ENCODE measurements at places on chromosomes 6 and 20. TPM values are rescaled to one million over a fixed set of nuclear protein-coding genes. Genes with fewer than 3 reads are reported as not detected.

Gene C6orf141
- 1.2 TPM for total RNA-seq

Gene GSTA2
- total RNA-seq: not detected

Gene NRN1
- 17.9 TPM for total RNA-seq

Gene SSTR4
- not detected for total RNA-seq

Gene CAGE1
- under 0.01 TPM for total RNA-seq

Gene ZBTB24
- 14.8 TPM for total RNA-seq

Gene NFYA
- 40.4 TPM for total RNA-seq

Gene SAMD5
- total RNA-seq: 17.6 TPM

Gene LST1
- 0.94 TPM for total RNA-seq

Gene TAP1
- total RNA-seq: 7.5 TPM

Gene ROS1
- under 0.01 TPM for total RNA-seq

Gene CNR1
- 327 TPM for total RNA-seq

Gene HAO1
- total RNA-seq: not detected

Gene APMAP
- 60.7 TPM for total RNA-seq

Gene GID8
- 56.9 TPM for total RNA-seq

Gene PSORS1C2
- not detected for total RNA-seq

Gene CRIP3
- 3.9 TPM for total RNA-seq

DNA sequence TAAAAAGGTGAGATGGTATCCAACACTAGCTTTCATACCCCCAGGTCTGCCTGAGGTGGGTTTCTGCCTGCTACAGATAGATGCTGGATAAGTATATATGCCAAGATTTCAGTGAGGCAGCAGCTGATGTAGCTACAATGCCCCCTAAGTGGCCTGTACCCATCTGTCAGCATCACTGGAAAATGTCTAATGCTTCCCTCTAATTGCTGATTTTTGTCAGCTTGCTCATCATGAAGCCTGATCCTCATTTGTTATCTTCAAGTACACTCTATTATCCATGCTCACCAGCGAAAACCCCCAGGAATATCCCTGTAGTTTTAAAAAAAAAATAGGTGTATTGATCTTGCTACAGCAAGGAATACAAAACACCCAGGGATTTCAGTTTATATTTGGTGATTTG is 32.2 kb downstream of the OPRM1 start:
- DNase-seq: no peak

DNA sequence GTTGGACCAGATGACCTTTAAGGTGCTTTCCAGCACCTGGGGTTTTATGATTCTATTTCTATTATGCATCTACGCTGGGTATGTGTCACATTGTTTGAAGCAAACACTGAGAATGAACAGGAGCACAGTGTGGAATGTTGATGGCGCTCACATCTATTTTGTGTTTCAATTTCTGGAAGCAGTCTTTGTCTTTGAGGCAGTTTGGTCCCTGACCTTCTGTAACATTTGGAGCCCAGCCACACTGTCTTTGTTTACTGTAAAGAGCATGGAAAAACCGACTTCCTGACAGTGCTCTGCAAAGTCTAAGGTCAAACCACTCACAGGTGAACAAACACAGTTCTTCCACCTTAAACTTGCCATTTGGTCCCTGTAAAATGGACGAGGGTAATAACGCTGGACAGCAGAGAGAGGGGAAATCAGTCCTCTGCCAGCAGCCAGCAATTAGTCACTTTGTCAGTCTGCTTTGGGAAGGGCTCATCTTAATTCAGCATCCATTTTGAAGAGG is 155.5 kb downstream of the PRL start:
- no peak for DNase-seq

GRCh38 chr6:13742961-13743735 is 31.5 kb upstream of the RANBP9 start:
- DNase-seq: no peak

DNA sequence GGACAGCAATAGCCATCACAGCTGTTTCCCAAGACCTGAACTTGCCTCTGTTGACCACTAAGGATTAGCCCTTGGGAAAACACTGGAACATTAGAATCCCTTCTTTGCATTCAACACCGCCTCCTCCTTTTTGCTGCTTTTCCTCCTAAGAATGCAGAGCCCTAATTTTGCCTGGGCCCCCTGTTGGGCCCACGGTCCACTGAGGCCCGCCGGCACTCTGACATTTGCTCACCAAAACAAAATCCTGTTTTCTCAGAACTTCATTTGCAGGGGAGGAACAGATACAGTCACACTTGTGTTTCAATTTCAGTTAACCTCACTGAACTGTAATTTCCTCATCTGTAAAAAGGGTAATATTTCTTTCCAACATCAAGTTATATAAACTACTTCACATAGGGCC is 116.0 kb upstream of the JARID2 start:
- no peak for DNase-seq

DNA sequence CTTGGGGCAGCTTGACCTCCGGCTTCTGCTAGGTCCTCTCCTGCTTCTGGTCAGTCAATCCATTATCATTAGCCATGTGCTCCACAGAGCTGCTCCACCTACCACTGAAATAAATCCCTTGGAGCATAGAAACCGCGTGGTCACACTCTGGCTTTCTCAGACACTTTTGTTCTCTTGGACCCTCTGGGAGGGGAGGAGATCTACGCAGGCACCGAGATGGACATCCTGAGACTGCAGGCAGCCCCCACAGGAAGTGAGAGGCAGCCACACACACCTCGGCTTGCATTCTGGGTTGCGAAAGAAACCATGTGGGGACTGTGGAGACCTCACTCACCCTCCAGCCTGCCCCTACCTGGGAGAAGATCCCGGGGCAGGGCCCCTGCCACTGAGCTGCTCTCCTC is 79.5 kb downstream of the FYN start:
- DNase-seq: no peak

DNA sequence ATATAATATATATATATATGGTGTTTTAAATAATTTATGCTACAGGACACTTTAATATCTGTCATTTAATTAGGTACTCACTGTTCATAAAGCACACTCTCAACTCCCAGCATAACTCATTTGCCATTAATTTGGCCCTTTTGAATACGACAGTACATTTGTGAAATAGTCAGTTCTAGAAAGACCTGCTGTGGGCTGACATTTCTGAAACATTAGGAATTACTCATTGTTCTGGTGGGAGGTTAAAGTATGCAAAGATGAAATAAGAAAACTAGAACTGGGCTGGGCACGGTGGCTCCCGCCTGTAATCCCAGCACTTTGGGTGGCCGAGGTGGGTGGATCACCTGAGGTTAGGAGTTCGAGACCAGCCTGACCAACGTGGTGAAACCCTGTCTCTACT is 497.5 kb downstream of the UTRN start:
- no peak for DNase-seq

- DNase-seq: no peak
These were observed 117.0 kb downstream of the MYLK4 start for GRCh38 chr6:2633736-2634135.

GRCh38 chr20:59411170-59411569 is 110.8 kb downstream of the EDN3 start:
- DNase-seq: no peak

DNA sequence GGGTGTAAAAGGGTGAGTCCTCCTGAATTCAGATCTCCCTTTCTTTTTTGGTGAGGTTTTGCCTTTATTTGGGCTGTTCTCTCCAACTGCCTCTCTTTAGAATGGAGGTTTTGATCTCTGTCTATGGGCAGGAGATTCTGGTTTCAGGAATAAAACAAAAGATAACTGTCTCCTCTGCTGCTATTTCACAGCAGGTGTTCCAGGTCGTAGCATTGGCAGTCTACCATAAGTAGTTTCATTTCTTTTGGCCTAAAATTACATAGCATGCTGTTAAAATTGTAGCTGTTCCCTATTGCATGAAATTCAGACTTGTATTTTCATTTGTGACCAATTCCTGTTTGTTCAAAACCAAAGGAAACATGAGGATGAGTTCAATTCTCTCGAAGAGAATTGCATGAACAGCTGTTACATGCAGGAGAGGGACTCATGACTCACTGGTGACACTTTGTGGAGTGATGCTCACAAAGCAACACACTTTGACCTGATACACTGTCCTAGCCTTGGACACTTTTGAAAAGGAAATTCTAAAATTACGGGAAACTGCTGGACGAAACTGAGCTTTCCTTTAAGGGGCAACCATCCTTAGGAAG is 76.8 kb upstream of the SIRPG start:
- DNase-seq: peak; percentile 2

DNA sequence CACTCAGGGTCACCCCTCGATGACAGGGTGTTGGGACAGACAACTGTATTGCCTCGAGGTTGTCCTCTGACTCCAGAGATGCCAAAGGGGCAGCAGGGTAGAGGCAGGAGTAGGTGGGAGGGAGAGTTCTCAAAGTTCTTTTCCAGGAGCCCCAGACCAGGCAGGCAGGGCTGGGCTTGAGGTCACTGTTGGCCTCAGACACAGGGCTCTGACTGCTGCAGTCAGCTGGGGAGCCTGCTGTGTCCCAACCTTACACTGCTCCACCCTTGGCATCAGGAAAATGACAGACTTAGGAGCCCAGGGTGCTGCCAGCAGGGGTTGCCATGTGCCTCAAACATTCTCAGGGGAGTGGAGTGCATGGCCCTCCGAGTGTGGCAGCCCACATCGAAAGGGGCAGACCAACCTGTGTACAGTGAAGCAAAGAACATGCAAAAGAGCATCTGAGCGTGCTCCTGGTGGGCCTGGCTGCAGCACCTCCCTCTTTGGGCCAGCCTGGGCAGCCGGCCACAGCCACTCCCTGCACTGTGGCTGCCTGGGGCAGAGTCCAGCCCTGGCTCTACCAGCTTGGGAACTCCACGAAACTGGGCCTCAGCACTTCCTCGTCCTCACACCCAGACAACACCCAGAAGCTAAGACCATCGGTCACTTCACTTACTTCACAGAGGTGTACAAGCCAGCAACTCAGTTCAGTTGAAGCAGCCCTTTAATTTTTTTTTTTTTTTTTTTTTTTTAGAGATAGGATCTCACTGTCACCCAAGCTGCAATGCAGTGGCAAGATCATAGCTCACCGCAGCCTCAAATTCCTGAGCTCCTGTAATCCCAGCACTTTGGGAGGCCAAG is 24.0 kb downstream of the C6orf132 start:
- no peak for DNase-seq

- DNase-seq: no peak
These were observed 142.0 kb downstream of the RNASET2 start for GRCh38 chr6:166814390-166814789.

DNA sequence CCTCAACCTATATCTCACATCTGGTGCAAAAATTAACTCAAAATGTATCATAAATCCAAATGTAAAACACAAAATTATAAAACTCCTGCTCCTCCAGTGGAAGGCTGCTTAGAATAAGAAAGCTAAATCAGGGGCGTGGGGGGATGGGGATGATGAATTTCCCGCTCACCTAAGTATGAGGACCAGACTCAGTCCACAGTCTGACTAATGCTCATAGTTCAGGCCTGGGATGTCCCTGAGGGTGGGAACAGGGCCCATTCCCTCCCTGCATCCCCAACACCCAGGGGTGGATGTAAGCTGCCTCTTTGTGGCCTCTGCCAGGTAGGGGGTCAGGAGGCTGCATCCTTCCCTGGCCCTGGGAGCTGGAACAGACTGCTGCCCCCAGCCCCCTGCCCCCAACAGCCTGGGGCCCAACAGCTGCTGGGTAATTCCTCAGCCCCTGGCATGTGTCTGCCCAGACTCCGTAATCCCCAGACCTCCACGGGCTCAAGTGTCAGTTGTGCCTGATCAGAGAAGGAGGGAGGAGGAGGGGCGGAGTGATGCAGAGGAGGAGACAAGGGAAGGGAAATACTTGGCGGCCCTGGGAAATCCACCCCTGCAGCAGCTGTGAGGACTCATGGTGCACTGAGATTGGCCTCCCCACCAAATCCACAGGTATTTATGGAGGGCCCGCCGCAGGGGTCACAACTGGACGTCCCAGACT is 224.5 kb downstream of the PREX1 start:
- DNase-seq: no peak

- no peak for DNase-seq
These were observed 78.9 kb downstream of the TOX2 start for GRCh38 chr20:43993560-43993959.

GRCh38 chr20:50278684-50279531 is 88.3 kb downstream of the CEBPB start:
- DNase-seq: no peak

- no peak for DNase-seq
These were observed 251.6 kb upstream of the ARID1B start for GRCh38 chr6:156525541-156525940.

- DNase-seq: no peak
These were observed 31.1 kb upstream of the CCR6 start for GRCh38 chr6:167091805-167092107.

- no peak for DNase-seq
These were observed 153.2 kb upstream of the TAB2 start for GRCh38 chr6:149164199-149164750.

DNA sequence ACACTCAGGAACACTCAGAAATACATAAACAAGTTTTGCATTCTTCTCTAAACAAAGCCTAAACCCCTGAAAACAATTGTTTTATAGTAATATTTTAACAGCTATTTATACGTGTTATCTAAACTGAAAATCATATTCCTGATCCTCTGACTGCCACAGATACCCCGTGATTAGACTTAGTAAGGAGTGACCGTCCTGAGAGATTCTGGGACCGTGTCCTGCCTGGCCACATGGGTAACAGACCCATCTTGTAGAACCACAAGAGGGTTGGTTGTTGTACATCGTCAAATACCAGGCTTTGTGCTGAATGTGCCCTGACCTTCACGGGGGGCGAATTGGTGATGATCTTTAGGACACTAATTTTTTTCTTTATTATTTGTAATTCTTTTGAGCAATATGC is 214.4 kb downstream of the TMEM242 start:
- no peak for DNase-seq

DNA sequence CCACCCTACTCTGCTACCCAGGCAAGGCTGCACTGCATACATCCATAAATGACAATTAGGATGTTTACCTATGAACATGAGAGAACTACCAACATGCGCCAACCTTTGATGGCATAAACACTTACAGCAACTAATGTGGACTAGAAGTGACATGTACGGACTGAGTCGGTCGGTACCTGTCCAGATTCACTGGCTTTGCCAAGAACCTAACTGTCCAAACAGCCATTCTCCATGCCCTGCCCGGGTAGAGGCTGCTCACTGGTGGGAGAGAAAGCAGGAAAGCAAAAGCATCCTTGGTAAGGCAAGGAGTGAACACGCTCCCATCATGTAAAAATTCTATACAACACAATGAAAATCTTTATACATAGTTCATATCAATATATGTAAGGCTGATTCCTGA is 30.0 kb downstream of the SYNDIG1 start:
- no peak for DNase-seq

GRCh38 chr20:719816-720215 is 44.2 kb upstream of the SCRT2 start:
- DNase-seq: no peak

Measured in occipital lobe (tissue), 3 donors.